ENCODE measurements at places on chromosomes 12 and 14.

GRCh38 chr14:71702786-71703185 is 229.4 kb upstream of the RGS6 start:
- no peak for DNase-seq

DNA sequence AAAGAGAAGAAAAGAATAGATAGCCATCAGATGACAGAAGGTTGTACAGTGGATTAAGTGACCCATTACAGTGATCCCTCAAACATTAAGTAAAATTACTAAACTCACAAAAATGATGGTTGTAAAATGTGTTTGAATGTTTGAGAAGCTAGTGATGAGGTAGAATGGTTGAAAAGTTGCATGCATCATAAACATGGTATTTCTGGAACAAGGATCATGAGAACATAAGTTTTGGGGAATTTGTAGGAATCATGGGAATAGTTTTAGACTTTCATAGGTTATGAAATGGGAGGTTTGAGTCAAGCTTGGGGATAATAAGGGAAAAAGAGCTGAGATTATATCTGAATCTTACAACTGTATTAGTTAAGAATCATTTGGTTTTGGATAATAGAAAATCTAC is 34.1 kb upstream of the NEDD1 start:
- DNase-seq = no peak

GRCh38 chr12:52119398-52120254 is 40.1 kb downstream of the SMIM41 start:
- peak; percentile 26 for DNase-seq

GRCh38 chr12:49901986-49902385 is 1.7 kb downstream of the FAIM2 start:
- no peak for DNase-seq

- no peak for DNase-seq
Observed at GRCh38 chr14:63205866-63206265, 1.6 kb downstream of the RHOJ start.

DNA sequence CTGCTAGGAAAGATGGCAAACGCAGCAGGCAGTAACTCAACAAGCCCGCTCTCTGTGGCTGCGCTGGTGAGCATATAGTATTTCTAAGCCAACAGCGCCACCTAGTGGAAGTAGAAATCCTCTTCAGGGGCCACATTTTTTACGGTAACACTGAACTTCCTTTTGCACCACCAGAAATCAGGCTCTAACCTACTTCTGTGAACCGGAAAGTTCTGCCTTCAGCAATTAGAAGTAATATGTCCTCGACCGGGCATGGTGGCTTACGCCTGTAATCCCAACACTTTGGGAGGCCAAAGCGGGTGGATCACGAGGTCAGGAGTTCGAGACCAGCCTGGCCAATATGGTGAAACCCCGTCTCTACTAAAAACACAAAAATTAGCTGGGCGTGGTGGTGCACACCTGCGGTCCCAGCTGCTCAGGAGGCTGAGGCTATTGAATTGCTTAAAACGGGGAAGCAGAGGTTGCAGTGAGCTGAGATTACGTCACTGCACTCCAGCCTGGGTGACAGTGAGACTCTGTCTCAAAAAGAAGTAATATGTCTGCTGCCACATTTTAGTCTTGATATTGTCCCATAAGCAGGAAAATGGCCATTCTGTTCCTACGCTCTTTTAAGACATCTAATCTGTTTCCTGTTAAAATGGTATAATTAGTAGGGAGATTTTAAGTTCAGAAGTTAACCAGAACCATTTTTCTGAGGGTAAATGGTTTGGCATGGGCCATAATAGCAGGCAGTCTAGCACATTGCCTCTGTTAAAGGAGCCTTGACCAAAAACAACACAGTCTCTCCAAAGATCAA is 26.8 kb downstream of the APOBEC1 start:
- DNase-seq = peak; percentile 65

GRCh38 chr14:71594821-71595220 is 337.4 kb upstream of the RGS6 start:
- no peak for DNase-seq

DNA sequence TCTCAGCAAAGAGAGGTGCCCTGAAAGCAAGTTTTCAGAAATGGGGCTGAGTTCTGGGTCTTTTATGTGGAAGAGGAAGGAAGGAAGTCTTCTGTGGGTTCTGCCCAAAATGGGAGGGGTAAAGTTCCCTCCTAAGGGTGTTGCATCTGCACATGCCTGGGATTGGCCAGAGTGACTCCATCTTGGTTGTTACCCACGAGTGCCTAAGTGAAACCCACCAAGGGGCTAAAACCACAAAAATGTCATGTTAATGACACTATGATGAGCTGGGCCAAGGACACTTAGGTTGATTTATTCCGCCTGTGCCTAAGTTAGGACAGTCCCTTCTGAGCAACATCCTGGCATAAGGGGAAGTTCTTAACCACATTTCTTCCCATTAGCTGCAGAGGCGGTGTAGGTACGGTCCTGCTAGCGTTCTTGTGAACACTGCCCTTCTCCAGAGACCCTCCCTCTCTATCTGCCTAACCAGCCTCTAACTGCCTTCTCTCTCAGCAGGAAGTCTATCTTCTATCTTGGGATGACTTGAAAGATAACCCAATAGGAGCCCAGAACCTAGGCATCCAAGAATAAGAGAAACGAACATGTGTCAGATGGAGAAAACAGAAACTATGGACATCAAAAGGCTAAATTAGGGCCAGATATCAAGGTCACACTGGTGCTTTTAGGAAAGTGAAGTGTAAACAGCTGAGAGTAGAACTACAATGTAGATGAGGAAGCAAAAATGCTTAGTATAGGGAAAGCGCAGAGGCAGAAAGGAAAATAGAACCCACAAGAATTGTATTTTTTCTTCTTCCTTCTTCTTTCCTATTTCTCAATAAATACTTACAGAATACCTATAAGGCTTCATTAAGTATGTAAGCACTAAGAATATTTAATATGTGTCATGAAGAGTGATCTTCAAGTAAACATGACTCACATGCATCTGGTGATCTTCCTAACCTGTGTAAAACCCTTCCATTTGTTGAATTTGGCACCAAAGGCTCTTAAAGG is 104.2 kb upstream of the AMN1 start:
- DNase-seq = peak; percentile 1

GRCh38 chr12:57707250-57707649 is 13.3 kb downstream of the OS9 start:
- no peak for DNase-seq

Data from stimulated activated CD4-positive, alpha-beta T cell treated with anti-CD3 and anti-CD28 coated beads, TNF-alpha, amount 100 ng/mL, for 1 hour (primary cell).